ENCODE measurements at places on chromosomes 7 and 10.

- DNase-seq = no peak
Measured at GRCh38 chr10:35136263-35136815, 9.7 kb downstream of the CREM start.

DNA sequence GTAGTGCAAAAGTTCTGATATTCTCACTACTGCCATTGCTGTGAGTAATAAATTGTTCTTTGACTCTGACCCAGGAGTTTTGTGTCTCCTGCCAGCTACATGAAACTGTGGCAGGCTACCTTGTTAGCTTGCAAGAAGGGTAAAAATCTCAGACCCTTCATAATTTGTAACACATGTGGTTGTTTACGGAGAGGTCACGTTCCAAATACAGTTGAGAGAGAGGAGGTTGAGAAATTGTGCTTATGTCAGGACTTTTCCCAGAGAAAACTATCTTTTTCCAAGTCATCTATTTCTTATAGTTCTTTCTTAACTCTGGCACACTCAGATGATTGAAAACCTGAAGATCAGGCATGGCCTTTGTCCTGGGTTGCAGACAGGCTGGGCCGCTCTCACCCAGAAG lies 114.4 kb upstream of the SVIL start:
- DNase-seq = no peak

GRCh38 chr7:74178632-74179031 lies 4.5 kb downstream of the EIF4H start:
- DNase-seq = no peak

DNA sequence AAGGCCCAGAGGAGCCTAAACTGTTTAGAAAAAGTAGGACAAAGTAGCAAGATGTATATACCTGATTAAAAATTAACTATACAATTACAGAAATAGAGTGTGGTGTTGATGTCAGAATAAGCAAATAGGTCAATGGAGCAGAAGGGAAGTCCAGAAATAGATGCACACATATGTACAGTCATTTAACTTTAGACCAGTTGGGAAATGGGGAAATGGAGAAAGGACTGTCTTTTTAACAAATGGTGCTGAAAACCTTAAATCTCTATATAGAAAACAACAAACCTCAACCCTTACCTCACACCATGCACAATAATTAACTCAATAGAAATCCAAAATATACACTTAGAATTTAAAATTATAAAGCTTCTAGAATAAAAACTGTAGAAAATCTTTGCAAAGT lies 72.2 kb downstream of the CH25H start:
- DNase-seq = no peak

GRCh38 chr10:126124668-126125349 lies 228.4 kb downstream of the FANK1 start:
- DNase-seq = no peak

GRCh38 chr10:44388641-44389040 lies 3.7 kb upstream of the CXCL12 start:
- DNase-seq = no peak

GRCh38 chr10:30365883-30366282 lies 16.8 kb upstream of the MTPAP start:
- DNase-seq = no peak

DNA sequence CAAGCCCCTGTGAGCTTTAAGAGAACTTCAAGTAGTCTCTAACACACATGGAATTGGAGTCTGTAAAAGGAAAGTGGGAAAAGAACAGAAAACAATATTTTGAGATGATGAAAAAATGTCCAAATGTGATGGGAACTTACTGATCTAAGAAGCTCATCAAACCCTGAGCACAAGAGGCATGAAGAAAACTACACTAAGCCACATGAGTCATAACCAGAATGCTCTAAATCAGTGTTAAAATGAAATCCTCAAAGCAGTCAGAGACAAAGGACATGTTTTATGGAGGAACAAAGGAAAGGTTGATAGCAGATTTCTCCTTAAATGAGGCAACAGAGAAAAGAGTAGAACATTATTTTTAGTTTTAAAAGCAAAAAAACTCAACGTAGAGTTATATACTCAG lies 37.2 kb downstream of the ZNF33A start:
- DNase-seq = no peak

GRCh38 chr7:141701489-141702046 lies 398 bp downstream of the DENND11 start:
- peak; percentile 39 for DNase-seq

- no peak for DNase-seq
Measured at GRCh38 chr7:117979954-117980497, 106.8 kb upstream of the CTTNBP2 start.

GRCh38 chr7:22267930-22268615 lies 88.9 kb downstream of the RAPGEF5 start:
- DNase-seq = no peak

DNA sequence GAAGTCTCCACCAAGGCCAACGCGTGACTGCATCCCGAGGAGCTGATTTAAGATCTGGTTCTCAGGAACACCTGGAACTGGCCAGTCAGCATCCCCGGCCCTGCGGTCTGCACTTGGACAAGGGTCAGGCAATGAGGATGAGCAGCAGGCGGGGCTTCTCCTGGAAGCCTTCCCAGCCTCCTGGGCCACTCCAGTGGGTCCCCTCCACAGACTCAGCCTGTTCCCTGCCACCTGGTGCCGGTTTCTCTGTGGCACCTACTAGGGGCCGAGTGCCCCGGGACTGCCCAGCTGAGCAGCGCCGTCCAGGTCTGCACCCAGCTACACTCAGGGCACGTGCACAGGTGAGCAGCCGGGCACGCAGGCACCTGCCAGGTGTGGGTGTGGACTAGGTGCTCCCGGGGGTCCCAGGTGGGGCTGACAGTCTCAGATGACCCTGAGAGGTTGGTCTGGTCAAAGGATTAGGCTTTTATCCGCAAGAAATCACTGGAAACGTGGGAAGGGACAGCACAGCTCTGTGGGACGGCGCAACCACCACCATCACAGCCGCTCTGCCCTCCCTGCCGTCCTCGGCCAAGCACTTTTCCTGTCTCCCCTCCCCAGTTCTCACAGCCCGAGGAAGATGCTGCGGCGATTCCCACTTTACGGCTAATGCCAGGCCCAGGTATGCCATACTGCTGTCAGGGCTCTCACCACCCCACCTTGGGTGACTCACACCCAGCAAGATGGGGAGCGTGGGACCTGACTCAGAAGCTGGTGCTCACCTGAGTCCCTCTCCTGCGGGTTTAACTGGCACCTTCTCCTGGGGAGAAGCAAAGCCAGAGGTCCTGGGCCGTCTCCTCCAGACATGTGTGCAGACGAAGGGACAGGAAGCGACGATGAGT lies 166.0 kb downstream of the RNF216 start:
- no peak for DNase-seq

GRCh38 chr7:43905209-43905946 lies 1.0 kb downstream of the URGCP start:
- no peak for DNase-seq

DNA sequence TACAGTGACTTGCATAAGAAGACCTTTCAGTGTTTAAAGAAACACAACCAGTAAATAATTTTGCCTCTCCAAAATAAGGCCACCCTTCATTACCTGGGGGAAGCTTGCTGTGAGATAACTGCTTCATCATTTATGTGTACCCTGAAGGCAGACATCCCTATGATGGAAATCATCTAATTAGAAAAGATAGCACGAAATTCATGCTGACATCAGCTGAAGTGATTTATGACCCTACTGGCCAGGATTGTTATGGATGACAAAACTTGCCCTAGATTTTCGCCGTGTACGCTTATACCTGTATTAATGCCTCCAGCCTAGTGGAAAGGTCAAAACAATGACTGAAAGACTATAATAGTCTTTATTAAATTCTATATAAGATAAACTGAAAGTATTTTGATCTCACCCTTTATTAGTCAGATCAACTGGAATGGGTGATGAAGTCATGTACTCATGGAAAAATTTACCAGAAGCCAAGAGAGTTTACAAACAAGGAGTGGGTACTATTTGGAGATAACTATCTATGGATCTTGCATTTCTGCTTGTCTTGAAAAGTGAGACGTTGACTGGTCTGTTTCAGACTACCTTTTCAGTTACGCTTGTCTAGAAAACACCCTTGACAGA lies 114.2 kb downstream of the PPP1R3A start:
- DNase-seq = no peak

GRCh38 chr7:106609416-106609815 lies 51.5 kb downstream of the CCDC71L start:
- DNase-seq = no peak

DNA sequence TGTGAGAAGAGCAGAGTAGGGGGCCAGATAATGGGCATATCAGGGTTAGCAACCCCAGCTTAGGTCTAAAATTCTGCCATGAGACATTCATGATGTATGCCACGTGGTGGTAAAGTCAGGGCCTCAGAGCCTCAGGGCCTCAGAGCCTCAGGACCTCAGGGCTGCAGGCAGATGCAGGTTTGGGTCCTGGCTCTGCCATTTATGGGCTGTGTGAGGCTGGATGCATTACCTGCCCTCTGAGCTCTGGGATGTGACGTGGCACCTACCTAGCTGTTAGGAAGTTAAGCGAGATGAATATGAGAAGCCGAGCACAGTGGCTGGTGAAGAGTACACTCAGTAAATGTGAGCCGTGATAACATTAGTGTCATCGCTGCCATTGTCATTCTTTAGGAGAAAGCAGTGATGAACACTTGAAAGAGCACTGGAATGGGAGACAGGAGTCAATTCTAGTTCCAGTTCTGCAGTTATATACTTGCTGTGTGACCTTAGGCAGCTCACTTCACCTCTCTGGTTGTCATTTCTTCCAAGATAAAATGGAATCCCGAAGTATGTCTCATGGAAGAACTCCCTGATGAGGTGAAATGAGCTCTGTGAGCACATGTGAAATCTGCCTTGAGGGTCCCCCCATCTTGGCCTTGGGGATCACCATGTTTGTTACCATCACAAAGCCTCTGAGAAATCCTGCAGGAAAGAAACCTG lies 127.2 kb downstream of the SH3PXD2A start:
- DNase-seq = no peak

- DNase-seq = no peak
Measured at GRCh38 chr7:17732083-17732482, 208.2 kb downstream of the SNX13 start.

GRCh38 chr10:76559892-76560220 lies 1077.8 kb downstream of the KCNMA1 start:
- DNase-seq = no peak

GRCh38 chr7:24879291-24879690 lies 100.7 kb downstream of the OSBPL3 start:
- DNase-seq = no peak

GRCh38 chr7:103766660-103767059 lies 222.8 kb downstream of the RELN start:
- DNase-seq = no peak

GRCh38 chr10:73814896-73815718 lies 3.7 kb upstream of the NDST2 start:
- no peak for DNase-seq

- DNase-seq = no peak
Measured at GRCh38 chr10:10302689-10303088, 715.0 kb upstream of the CELF2 start.

GRCh38 chr7:12583176-12583575 lies 12.7 kb downstream of the SCIN start:
- DNase-seq = no peak

GRCh38 chr7:19362099-19362498 lies 216.9 kb upstream of the FERD3L start:
- DNase-seq = no peak

DNA sequence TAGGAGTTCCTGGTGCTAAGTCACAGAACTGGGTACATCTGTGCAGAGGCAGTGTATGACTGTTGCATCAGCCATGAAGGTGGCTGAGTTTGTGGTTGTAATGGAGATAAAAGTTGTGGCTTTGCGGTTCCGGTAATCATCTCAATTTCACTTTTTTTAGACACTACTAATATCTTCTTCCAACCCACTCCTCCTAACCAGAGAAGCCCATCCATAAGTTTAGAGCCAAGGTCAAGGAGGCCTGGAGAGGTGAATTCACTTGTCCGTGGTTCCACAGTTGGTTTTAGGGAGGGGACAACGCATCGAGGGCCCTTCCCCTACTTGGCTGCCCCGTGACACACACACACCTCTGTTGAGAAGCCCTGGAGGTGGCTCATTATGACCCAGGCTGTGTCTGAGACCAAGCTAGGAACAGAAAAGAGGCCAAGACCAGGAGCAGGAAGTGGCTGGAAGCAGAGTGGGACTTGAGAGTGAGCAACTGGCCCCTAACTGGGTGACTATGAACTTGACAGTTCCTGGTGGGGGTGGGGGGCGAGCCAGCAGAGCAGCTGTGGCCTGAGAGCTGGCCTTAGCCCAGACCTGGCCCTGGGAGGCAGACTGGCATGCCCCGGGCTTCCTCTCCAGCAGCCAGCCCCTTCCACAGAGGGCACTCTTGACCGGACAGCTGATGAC lies 66.8 kb upstream of the COL13A1 start:
- DNase-seq = no peak

DNA sequence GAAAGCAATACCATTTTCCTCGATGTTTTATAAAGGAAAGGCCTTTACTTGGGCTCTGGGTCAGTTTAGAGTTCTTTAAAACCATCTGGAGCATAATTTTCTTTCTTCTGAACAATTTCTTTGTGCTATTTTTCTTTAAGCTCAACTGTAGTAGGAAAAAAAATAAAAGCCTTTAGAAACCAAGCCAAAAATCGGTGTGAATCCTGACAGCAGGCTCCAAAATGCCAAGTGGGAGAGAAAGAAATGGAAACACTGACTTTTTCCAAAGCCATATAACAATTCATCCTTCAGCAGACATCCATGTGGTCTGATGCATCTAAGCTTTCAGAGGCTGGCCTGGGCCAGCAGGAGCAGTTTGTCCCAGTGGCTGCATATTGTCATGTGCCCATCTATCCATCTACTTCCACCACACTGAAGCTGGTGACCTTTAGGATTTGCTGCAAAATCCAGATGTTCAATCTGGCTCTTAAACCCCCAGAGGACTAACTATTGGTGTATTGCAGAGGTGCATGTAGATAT lies 23.0 kb upstream of the ITPRID1 start:
- DNase-seq = no peak

DNA sequence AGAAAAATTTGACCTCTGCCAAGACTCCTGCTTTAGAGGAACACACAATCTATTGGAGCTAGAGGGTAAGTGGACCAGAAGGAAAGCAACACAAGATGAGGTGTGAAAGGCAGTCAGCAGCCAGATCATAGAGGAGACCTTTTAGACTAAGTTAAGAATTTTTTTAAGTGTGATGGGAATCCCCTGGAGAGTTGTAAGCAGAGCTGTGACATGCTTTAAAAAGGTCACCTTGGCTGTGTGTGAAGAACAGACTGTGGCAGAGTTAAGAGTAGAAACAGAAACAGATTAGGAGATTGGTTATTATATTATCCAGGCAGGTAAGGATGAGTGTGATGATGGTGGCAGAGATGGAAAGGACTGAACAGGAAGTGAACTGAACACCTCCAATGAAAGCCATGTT lies 23.5 kb downstream of the CPEB3 start:
- no peak for DNase-seq

DNA sequence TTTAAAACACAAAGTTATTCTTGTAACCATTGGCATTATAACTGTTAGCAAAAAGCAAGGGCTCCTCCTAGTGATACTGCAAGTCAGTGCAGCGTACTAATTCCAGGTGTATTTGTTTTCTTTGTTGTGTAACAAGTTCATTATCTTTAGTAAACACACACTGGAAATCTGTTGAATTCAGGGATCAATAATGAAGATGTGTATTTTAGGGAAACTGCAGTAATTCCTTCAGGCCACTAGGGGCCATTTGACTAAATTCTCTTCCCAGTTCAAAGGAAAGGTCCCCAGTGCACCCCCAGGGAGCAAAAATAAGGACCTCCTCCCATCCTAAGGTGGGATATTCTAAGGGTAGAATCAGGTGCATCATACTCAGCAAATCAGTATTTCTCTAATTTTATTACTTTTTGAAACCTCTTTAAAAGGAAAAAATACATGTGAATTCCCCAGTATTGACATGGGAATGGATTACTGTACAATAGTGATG lies 158.6 kb upstream of the LYZL1 start:
- peak; percentile 38 for DNase-seq
